Neural progenitor cell (in vitro differentiated cells): ENCODE measurements at places on chromosomes 6 and 20. TPM values are rescaled to one million over a fixed set of nuclear protein-coding genes. Genes with fewer than 3 reads are reported as not detected.

DNA sequence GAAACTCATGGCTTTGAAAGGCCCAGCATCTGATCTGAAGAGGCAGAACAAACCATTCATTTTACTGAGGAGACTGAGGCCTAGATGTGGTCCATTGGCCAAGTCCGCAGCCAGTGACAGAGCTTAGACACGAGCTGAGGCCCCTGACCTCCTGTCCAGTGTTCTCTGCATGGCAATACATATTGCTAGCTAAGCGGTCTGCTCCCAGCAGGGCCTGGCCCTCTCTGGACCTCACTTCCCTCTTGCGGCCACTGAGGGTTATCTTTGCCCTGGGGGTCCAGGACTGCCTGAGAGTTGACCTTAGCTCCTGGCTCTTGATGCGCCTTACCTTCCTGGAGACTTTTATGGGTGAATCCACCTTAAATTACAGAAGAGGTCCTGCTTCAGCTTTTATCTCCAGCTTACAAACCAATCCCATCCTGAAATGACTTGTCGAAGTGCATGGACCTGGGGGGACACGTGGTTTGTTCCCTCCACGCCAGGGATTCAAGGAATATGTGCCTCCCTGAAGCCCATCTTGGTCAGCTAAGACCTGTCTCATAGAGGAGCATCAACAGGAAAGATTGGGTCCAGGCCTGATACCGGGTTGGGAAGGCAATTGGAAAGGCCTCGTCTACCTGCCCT, 75.6 kb downstream of the CNBD2 start:
- DNase-seq = no peak

GRCh38 chr6:34964564-34964963, 75.5 kb downstream of the ANKS1A start:
- no peak for DNase-seq

GRCh38 chr6:113920663-113921267, 50.2 kb downstream of the HDAC2 start:
- no peak for DNase-seq

- no peak for DNase-seq
These were observed 11.6 kb downstream of the RBCK1 start for GRCh38 chr20:419556-420165.

GUCA1A gene
- total RNA-seq = 1.9 and 3.4 TPM in 2 replicates

GRCh38 chr20:62760471-62760855, 35.8 kb upstream of the MRGBP start:
- peak; percentile 36 for DNase-seq

DNA sequence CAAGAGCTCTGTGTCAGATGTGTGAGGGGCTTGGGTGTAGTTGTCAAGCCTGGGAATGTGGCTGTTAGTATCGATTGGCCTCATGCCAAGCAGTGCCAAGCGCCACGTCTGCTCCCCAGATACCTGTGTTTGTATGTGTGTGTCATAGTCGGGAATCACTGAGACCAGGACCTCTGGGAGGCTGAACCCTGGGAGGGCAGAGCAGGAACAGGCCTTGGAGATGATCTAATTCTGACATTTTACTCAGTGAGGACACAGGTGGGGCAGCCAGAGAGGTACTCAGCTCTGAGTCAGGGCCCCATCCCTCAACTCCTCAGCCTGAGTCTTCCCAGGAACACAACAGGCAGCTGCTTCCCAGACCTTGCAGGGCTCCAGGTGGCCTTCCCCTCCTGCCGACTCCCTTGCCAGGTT, 51.2 kb upstream of the FANCE start:
- no peak for DNase-seq

GRCh38 chr20:23232219-23232581, 118.4 kb upstream of the NXT1 start:
- no peak for DNase-seq

GRCh38 chr6:72769459-72770125, 147.7 kb downstream of the KCNQ5 start:
- DNase-seq = no peak

- DNase-seq = peak; percentile 57
These were observed 587 bp downstream of the IP6K3 start for GRCh38 chr6:33746036-33746600.

DNA sequence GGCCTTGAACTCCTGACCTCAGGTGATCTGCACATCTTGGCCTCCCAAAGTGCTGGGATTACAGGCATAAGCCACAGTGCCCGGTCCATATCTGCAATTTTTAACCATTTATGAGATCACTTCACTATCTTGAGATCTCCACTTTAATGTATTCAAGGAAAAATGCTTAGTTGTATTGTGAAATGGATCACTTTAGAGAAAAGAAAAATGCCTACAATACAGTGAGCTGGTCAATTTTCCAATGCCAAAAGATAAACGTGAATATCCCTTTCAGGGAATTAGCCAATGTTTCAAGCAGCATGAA, 82.8 kb upstream of the ZNF217 start:
- no peak for DNase-seq

DNA sequence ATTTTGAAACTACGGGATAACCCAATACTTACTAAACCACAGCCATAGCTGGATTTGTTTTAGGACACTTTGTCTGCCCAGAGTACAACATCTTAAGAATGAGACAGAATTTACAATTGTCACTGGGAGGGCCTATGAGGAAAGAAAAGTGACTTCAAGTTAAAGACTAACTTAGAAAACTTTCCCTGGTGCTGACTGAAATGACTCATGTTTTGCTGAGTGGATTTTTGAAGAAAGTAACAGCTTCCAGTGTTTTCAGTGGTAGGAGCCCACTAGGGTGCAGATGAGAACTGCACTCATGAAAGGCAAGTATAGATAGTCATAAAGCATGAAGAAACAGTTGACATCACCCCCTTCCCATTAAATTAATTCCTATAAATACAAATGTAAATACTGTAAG, 988.2 kb upstream of the MAP3K7 start:
- DNase-seq = no peak

DUSP15 gene
- total RNA-seq = 0.45 and 1.1 TPM in 2 replicates

GRCh38 chr6:34540841-34541240, 15.3 kb downstream of the SPDEF start:
- no peak for DNase-seq
